Glomerular endothelial cell (primary cell): ENCODE measurements at places on chromosomes 5 and 9. TPM values are rescaled to one million over a fixed set of nuclear protein-coding genes. Genes with fewer than 3 reads are reported as not detected.
A peak's percentile ranks its signal among the peaks of the same experiment; 100 is the strongest.

- DNase-seq, result no peak
These were observed 1.0 kb downstream of the STARD4 start for GRCh38 chr5:111511174-111511830.

- no peak for DNase-seq
These were observed 603.0 kb downstream of the NR2F1-AS1 start for GRCh38 chr5:92977846-92978540.

DNA sequence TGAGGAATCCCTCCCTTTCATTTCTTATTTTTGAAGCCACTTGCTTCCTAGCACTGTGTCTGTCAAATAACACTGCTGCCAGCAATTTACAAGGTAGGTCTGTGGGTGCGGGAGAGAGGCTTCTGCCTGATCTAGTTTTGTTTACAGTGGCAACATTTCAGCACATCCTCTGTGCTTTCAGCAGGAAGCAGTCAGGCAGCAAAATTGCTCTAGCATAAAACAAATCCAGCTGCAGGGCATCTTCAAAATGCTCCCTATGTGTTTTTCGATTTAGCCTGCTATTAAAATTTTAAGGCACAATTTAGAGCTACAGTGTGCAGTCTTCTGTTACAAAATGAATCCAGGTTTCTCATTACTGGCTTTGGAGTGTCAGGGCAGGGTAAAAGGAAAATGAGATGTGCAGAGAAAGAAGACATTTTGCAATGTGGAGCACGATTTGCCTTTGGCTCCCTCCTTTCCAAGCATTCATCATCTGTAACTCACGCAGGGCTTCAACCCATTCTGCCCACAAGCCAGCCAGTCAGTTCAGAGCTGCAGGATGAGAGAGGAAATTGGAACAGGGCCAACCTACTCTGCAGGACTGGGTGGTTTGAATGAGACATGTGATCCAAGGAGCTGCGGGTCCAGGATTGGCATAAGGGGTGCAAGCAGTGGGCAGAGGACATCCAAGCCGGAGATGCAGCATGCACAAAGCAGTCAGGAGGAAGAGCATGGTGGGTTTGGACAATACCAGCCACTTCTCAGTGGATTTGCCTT lies 143.4 kb upstream of the APC start:
- DNase-seq, result no peak

DNA sequence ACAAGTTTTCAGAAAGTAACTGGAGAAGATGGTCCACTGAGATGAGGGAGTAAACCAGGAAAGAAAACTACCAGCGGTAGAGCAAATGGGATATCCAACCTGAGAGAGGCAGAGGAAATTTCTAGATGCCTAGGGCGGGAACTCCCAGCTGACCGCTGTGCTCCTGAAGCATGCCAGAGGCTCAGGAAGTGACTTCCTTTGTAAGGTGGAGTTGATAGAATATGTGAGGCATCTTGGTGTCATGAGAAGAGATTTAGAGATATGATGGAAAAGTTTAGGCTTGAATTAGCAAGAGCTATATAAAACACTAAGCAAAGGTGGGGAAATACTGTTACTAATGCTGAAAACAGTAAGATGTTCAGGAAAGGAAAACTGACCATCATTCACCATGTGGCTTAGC lies 124.1 kb downstream of the C9orf152 start:
- DNase-seq, result no peak

GRCh38 chr9:129172816-129173215 lies 5.2 kb downstream of the IER5L start:
- no peak for DNase-seq

GRCh38 chr9:98385751-98386150 lies 130.3 kb upstream of the TBC1D2 start:
- no peak for DNase-seq

GRCh38 chr5:27241564-27242257 lies 203.3 kb upstream of the CDH9 start:
- DNase-seq, result no peak

GRCh38 chr9:90964101-90965020 lies 162.7 kb downstream of the SYK start:
- DNase-seq, result no peak

DNA sequence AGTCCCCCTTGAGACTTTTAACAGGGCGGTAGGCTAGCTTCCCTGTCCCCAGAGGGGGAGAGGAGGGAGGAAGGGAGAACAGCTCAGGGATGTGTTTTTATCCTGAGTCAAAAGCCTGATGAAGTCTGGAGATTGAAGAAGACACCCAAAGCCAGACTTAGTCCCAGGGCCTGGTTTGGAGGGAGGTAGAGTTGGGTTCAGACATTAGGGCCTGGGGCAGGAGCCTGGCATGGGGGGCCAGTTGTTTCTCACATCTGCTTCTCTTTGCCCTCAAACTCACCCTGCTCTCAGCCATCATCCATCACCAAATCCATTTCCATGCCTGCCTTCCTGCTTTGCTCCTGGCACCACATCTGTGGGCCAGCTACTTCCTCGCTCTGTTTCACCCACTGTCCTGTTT lies 2.9 kb downstream of the MYORG start:
- no peak for DNase-seq

DNA sequence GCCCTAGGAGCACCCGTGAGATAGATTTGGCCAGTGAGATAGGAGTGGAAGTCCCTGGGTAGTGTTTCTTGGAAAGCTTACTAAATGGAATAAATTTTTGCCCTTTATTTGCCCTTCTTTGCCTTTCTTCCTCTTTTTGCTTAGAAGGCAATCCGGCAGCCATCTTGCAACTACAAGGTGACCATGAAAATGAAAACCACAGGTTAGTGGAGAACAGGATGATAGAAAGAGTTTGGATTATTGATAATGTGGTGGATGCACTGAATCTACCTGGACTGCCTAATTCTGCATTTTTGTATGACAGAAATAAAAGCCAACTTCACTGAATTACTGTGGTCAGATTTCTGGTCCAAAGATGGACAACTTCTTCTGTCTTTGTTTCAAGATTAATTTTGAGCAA lies 33.2 kb downstream of the TARS1 start:
- DNase-seq, result no peak

DNA sequence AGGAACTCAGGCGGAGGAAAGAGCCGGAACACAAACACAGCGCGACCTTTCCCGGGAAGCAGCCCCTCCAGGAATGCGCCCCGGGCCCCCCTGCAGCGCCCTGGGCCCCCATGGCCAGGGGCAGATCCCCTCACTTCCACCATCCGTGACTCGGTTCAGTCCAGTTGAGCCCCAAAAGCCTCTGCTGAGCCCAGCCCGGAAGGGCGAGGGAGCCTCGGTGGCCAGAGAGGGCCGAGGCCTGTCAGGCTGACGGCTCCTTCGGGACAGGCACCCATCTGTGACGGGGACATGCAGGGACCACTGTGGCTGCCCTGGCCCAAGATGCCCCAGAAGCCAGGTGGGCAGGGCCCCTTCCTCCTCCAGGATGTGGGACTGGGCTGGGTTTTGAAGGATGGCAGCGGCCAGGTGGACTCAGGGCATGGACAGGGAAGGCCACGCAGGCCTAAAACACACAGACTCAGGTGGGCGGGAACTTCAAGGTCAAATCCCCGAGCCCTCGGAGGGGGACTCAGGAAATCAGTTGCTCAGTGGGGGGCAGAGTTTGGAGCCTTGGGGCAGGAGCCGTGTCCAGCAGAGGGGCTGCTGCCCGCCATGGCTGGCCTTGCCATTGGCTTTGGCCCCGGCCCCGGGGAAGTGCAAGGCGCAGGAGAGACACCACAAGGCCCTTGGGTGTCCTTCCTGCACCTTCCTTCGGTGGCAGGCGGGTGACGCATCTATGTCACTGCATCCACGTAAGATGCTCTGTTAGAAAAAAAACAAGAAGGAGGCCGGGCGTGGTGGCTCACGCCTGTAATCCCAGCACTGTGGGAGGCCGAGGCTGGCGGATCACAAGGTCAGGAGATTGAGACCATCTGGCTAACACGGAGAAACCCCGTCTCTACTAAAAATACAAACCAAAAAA lies 29.7 kb upstream of the ABO start:
- no peak for DNase-seq

- DNase-seq, result no peak
These were observed 107.6 kb downstream of the GRIA1 start for GRCh38 chr5:153598099-153598498.

GRCh38 chr5:148751025-148751424 lies 75.4 kb upstream of the ADRB2 start:
- no peak for DNase-seq

DNA sequence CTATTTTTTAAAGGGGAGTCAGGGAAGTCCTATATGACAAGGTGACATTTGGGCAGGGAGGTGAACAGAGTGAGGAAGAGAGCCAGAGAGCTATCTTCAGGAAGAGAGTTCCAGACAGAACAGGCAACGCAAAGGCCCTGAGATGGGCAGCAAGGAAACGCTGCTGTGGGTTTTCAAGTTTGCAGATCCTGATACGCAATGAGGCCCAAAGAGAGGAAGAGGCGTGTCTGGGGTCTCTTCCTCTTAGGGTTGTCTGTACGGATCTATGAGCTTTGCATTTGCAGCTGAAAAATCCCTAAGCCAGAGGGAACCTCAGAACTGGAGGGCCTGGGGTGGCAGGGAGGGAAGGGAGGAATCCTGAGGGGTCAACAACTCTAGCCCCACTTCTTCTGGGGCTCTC lies 13.6 kb downstream of the FAT2 start:
- no peak for DNase-seq

DNA sequence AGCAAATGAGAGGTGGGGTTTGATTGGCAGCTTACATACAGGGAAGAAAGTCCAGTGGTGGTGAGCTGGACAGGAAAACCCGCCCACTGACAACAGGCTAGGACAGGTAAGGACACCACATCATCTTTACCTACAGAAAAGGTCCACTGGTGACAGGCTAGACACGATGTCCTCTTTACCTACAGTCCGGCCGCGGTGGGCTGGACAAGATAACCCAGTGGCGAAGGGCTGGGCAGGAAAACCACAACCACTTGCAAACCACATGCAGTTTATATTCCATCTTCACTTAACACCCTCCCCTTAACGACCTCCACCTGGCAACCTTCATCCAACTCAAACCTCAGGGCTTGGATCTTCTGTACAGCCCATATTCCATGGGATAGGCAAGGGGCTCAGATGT lies 5.0 kb upstream of the NIPAL4 start:
- no peak for DNase-seq

DNA sequence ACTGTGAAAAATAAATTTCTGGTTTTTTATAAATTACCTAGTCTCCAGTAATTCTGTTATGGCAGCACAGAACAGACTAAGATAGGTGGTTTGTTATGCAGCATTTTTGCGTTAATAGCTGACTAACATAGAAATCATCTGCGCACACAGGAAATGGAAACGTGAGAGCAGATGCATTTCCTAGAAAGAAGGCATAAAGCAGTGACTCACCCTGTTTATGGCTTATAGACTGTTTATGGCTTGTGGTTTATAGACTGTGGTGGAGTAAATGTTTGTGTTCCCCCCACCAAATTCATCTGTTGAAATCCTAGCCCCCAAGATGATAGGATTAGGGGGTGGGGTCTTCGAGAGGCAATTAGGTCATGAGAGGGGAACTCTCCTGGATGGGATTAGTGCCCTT lies 18.3 kb upstream of the OSMR start:
- DNase-seq, result no peak

- no peak for DNase-seq
These were observed 3.6 kb downstream of the HMGCS1 start for GRCh38 chr5:43309637-43310036.

DNA sequence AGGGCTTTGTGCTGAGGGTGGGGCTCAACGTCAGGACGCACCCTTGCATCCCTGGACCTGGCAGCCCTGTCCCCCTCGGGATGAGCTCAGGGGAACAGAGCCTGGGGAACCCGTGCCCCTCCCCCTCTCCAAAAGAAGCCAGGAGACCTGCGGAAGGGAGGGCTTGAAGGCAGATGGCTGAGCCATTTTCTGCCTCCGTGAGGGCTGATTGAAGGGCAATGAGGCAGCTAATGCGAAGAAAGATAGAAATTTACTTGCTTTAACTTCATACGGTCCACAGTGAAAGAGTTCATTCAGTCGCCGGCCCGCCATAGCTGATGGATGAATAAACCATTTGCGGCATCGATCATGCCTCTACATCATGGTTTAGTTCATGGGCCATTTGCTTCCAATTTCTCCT lies 28.8 kb downstream of the ASS1 start:
- no peak for DNase-seq

- DNase-seq, result no peak
These were observed 52.3 kb upstream of the PTPDC1 start for GRCh38 chr9:94031946-94032345.

- DNase-seq, result no peak
These were observed 26.3 kb downstream of the PCDHGC5 start for GRCh38 chr5:141515141-141515540.

GRCh38 chr5:144002876-144003275 lies 167.6 kb downstream of the YIPF5 start:
- DNase-seq, result no peak

DNA sequence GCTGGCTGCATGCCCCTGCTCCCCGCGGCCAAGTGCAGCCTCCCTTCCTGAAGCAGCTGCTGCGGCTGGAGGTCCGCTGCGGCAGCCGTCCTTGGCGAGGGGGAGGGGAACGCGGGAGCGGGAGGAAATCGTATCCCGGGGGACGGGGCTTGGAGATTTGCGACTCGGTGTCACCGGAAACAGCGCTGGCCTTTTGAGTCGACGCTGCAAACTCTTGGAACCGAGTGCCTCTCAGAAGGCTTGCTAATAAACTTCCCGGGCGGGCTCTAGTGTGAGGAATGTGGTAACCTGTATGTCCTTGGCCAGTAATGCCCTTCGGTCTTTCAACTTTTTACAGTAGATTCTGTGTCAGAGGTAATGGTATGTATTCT lies 82.7 kb downstream of the PTPDC1 start:
- DNase-seq, result peak; percentile 29

DNA sequence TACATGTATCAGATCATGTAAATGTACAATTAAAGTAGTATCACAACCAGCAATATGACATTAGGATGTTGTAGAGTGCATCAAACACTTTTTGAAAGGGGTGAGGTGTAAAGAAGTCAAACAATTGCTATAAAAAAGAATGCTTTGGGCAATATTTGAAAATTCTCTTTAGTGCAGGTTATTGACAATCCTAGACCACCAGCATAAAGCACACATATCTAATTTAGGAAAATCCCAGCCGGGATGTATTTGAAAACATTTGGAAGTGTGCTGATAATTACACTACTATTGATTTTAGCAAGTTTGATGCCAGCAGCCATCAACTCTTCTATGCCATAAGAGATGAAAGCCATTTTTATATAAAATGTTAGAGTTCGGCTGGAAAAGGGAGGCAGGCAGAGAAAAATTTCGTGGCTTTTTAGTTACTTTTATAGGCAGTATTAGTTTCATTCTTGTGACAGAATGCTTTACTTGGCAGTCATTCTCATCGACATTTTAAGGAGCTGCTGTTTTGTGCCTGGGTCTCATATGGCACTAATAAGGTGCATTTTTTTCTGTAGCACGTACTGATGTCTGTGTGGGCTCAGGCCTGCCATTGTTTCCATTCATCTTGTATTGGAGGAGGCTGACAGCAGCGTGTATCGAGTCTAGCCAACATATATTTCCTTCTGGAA lies 285.7 kb downstream of the AOPEP start:
- no peak for DNase-seq

The GOLM1 gene
- total RNA-seq, result 100 and 120 TPM in 2 replicates

The SEMA6A gene
- total RNA-seq, result 4.8 and 9.3 TPM in 2 replicates

The DOK3 gene
- total RNA-seq, result 11.2 and 15.6 TPM in 2 replicates

The OCLN gene
- total RNA-seq, result 4.3 and 7.4 TPM in 2 replicates

The PCDH1 gene
- total RNA-seq, result 203 and 479 TPM in 2 replicates
